ENCODE measurements at places on chromosomes 13 and 19.

GRCh38 chr19:16914421-16914820 lies 25.6 kb downstream of the F2RL3 start:
- no peak for DNase-seq

- no peak for DNase-seq
These were observed 111.7 kb downstream of the MIPEP start for GRCh38 chr13:23777575-23777870.

DNA sequence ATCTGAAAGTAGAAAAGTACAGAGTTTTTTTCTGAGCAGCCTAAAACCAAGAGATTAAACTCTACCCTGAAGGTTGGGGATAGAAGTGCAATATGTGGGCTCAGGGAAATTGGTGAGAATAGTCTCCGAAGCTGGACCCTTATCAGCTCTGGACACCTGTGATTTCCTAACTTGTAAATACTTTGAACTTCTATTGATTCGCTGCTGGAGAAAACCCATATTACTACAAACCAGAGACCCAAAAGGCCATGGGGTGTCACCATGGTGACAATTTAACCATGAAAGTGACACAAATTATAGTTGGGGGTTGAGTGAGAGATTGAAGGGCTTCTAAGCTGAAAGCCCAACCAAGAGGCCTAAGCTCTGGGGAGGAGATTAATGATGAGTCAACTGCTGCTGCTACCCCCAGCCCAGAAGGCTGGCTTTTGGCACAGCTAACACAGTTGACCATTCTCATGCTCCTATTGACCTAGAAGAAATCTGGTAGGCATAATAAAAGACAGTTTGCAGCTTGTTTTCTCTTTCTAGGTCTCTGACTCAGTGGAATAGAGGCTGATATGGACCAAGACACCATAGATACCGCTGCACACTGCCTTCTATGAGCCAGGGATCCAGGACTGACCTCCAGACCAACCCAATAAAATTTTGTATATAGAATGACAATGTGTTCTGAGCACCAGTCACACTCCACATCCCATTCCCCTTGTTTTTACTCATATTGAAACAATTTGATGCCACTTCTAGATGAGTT lies 131.9 kb upstream of the FNDC3A start:
- no peak for DNase-seq

DNA sequence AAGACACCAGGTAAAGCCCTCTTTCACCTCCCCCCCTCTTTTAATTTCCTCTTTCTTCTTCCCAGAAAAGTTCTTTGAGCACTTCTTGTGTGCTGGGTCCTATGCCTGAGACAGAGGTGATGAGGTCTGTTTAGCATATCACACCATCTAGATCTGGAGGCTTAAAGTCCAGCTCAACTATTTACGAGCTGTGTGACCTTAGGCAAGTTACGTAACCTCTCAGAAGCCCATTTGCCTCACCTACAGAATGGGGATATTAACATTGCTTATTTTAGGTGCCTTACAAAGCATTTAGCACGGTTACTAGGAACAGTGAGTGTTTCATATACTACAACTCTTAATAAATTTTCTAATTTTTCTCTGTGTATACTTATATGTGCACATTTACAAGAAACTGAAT lies 47.7 kb downstream of the ADGRE1 start:
- DNase-seq = no peak

DNA sequence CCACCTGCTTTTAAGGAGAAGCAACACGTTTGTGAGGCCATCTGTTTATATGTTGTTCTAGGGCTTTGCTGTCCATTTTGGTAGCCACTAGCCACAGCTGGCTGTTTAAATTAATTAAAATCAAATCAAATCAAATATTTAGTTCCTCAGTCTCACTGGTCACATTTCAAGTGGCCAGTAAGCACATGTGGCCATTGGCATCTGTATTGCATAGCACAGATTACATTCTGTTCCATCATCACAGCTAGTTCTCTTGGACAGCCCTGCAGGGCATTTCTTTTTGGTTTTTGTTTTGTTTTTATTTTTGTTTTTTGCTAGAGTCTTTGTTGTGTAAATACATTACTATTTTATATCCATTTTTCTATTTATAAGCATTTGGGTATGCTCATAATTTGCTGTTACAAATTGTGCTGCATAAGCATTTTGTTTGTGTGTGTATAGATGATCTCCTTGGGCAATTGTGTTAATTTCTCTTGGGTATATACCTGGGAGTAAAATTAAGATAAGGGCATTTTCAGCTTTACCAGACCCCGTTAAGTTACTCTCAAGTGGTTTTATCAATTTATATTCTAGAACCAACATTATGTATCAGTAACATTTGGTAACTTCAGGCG lies 31.3 kb downstream of the SAE1 start:
- DNase-seq = no peak

DNA sequence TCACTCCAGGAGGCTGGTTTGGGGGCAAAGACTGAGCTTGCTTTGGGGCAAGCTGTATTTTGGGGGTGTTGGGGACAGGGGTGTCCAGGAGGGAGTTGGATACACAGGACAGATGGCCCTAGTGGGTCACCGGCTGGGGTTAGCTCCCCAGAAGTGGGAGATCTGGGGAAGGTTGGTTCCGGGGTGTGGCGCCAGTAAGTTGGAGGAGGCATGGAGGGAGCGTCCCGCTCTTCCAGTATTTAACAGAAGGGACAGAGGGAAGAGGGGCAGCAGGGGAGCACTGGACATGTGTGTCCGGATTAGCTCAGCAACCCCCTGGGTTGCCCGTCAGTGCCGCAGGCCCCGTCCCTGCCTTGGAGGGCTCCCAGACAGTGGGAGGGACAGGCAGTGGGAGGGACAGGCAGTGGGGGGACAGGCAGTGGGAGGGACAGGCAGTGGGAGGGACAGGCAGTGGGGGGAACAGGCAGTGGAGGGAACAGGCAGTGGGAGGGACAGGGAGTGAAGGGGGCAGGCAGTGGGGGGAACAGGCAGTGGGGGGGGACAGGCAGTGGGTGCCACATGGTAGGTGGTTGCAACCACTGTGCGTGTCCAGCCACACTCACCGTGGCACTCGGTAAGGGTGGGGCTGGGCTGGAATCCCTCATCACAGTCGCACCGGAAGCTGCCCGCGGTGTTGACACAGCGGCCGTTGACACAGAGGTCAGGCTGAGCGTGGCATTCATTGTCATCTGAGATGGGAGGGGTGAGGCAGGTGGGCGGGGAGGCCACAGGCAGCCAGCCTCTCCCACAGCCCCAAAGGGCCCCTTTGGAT lies 33.2 kb downstream of the CCL25 start:
- DNase-seq = peak; percentile 57

GRCh38 chr13:91699863-91700262 lies 301.4 kb downstream of the GPC5 start:
- no peak for DNase-seq

DNA sequence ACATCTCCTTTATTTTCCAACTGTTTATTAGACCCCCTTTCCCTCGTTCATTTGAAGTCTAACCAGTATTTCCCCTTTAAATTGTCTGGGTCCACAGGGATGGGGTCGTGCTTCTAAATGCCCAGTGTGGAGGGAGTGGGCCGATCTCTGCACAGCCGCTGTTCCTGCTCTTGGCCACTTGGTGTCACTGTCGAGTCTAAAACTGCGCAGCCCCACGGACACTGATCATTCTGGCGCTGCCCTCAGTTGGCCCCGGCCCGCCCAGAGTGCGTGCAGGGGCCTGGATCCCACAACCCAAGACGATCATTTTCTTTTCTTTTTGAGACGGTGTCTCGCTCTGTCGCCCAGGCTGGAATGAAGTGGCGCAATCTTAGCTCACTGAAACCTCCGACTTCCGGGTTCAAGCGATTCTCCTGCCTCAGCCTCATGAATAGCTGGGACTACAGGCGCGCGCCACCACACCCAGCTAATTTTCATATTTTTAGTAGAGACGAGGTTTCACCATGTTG lies 12.0 kb downstream of the WDR88 start:
- peak; percentile 11 for DNase-seq

GRCh38 chr19:46537136-46538097 lies 41.8 kb upstream of the PNMA8B start:
- peak; percentile 21 for DNase-seq

DNA sequence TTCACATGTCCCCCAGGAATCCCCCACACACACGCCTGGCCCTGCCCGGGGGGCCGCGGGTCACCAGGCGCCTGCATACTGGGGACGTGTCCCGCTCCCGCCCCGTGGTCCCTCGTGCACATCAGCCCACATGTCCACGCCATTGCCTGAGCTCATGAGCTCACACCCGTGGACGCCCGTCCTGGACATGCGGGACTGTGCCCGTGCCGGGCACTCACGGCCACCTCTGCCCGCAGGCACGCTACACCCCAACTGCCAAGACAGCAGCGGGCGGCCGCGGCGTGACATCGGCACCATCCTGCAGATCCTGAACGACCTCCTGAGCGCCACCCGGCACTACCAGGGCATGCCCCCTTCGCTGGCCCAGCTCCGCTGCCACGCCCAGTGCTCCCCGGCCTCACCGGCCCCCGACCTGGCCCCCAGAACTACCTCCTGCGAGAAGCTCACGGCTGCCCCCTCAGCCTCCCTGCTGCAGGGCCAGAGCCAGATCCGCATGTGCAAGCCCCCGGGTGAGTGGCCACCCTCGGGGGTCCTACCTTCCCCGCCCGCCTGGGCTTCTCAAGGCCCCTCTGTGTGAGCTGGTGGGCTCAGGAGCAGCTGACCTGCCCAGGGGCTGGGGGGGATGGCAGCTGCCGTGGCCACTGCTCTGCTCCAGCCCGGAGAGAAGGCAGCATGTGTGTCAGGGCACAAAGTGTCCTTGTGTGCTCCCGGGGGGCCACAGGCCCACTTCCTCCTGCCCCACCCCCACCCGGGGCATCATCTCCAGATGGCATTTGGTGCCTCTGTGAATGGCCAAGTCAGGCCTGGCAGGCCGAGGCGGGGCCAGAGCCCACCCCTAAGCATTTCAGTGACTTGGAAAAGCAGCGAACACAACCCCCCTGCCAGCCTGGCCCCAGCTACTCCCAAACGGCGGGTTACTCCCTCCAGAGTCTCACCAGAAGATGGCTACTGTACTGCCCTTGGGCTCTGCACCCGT lies 7.1 kb downstream of the MIDN start:
- no peak for DNase-seq

- no peak for DNase-seq
These were observed 124.1 kb downstream of the DCLK1 start for GRCh38 chr13:36006894-36007675.

GRCh38 chr19:35108730-35109129 lies 6.9 kb upstream of the FXYD3 start:
- no peak for DNase-seq

DNA sequence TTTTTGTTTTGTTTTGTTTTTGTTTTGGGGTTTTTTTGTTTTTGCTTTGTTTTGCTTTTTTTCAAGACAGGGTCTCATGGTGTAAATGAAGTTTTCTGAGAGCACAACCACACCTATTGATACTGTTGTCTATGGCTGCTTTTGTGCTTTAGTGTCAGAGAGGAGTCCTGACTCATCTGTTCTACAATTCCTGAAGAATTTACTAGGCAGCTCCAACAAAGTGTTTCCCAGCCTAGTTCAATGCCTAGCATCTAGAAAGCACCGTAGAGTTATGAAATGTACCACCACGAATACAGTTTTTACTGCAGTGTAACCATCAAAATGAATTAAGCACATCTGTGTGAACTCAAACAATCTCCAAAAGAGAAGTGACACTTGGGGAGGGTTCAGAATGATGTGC lies 21.2 kb downstream of the SAFB start:
- DNase-seq = no peak

DNA sequence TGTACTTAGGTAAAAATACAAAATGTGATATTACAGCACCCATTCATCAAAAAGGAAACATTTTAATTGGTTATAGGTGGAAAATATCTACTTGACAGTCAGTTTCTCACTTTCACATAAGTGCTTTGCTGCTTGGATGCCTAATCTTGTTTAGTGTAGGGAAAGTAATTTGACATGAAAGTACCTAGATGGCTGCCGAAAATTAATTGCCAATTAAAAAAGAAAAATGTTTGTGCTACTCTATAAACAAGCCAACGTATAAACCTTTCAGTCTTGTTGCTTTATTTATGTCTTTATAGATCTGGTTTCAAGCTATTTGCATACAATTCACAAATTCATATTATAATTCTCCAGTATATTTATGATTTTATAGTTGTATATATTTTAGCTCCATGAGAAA lies 729.9 kb downstream of the DACH1 start:
- no peak for DNase-seq

GRCh38 chr13:102620516-102620915 lies 23.7 kb downstream of the TPP2 start:
- no peak for DNase-seq

GRCh38 chr19:11489378-11489777 lies 8.5 kb upstream of the ELAVL3 start:
- DNase-seq = no peak

GRCh38 chr13:110808138-110808537 lies 94.6 kb downstream of the ING1 start:
- no peak for DNase-seq

- no peak for DNase-seq
These were observed 274.1 kb upstream of the EDNRB start for GRCh38 chr13:78192716-78193115.

DNA sequence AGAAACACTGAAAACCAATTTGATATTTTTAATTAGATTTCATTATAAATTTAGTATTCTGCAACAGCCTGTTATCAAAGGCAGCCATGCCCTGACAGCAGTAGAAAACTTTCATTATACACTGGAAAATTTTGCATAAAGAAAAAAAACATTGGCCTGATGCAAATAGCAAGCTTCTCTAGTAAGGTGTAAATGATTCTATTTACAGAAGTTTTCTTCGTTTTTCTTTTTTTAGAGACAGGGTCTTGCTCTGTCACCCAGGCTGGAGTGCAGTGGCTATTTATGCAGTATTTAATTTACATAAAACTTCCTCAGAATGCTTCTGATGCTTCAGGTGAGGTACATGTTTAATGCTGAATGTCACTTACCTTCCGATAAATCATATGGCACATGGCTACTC lies 67.0 kb downstream of the ABCC4 start:
- no peak for DNase-seq

DNA sequence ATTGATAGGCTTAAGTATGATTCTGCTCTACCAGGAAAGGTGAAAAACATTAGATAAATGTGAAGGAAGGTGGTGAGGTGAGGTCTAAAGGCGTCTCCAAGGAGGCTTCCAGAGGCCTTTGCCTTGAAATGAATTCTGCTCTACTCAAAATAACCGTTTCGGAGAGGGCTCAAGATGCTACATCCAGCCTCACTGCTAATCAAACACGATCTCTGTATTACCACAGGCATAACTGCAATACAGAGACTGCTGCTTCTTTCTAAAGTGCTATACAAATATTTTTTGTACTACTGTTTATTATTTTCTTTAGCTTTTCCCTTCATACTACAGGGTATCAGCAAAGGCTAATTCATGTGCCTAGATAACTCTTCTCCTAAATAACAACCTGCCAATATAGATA lies 16.8 kb downstream of the MBNL2 start:
- DNase-seq = no peak

DNA sequence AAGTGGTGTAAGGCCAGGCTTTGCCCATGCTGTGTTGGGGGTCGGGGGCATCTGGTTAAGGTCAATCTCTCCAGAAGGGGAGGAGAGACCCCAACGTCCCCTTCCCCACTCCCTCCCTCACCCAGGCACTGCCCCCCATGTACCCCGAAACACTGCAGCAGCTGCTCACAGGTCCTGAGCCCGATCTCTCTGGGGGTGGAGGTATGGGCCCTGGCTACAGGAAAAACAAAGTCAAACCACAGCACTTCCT lies 10.2 kb downstream of the CAPN12 start:
- DNase-seq = no peak

- DNase-seq = no peak
These were observed 16.2 kb upstream of the FREM2 start for GRCh38 chr13:38670627-38671026.

Data from NCI-H2029 (cell line).